ENCODE measurements at places on chromosomes 13 and 19. TPM values are rescaled to one million over a fixed set of nuclear protein-coding genes. Genes with fewer than 3 reads are reported as not detected.

Gene ZNF665
- total RNA-seq, result 3.7 TPM

Gene CCDC97
- total RNA-seq, result 39.4 TPM

Gene MEIOSIN
- total RNA-seq, result not detected

Gene BEST2
- total RNA-seq, result not detected

Gene GIPR
- 4.2 TPM for total RNA-seq

Gene SMIM24
- total RNA-seq, result not detected

Gene ANKRD24
- total RNA-seq, result 1.0 TPM

Gene MBD3L3
- total RNA-seq, result not detected

Gene ADGRE3
- total RNA-seq, result not detected

Gene SERPINE3
- not detected for total RNA-seq

Gene ZNF525
- total RNA-seq, result 22.8 TPM

Gene PRSS57
- not detected for total RNA-seq

Gene CYP2F1
- not detected for total RNA-seq

Gene HSPBP1
- 23.0 TPM for total RNA-seq

Gene TMEM221
- not detected for total RNA-seq

Gene THOP1
- 62.0 TPM for total RNA-seq

Gene METTL21C
- not detected for total RNA-seq

Gene NLRP11
- total RNA-seq, result not detected

Gene SHKBP1
- 119 TPM for total RNA-seq

Gene ZNF599
- total RNA-seq, result 6.8 TPM

Gene SIGLEC5
- total RNA-seq, result not detected

Gene TNFSF13B
- 17.3 TPM for total RNA-seq

Gene ZNF14
- 9.2 TPM for total RNA-seq

Gene ZNF470
- total RNA-seq, result 4.5 TPM

Gene STOML3
- not detected for total RNA-seq

Gene OLFM4
- total RNA-seq, result not detected

Gene MADCAM1
- 0.53 TPM for total RNA-seq
